ENCODE measurements at places on chromosomes 5 and 9.

- DNase-seq = no peak
Observed at GRCh38 chr9:83220730-83221129, 157.8 kb upstream of the RASEF start.

DNA sequence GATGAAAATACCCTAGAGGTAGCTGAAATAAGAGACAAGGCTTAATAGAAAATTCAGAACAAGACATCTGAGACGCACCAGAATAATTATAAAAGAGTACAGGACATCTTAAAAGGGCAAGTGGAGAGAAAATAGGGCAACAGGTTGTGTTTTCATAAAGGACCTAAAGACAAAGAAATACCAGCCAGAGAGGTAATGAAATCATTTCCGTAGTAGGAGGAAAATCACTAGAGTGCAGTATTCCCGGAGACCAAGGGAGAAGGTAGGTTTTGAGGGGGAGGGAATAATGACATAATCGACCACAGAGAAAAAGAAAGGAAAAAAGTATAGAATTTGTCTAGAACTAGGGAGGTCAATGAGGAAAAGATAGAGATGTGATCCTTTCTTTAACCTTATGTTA lies 26.2 kb upstream of the CTNNAL1 start:
- no peak for DNase-seq

GRCh38 chr5:59799668-59800346 lies 93.7 kb downstream of the PDE4D start:
- DNase-seq = no peak

GRCh38 chr5:147093138-147093537 lies 141.7 kb upstream of the STK32A start:
- no peak for DNase-seq

DNA sequence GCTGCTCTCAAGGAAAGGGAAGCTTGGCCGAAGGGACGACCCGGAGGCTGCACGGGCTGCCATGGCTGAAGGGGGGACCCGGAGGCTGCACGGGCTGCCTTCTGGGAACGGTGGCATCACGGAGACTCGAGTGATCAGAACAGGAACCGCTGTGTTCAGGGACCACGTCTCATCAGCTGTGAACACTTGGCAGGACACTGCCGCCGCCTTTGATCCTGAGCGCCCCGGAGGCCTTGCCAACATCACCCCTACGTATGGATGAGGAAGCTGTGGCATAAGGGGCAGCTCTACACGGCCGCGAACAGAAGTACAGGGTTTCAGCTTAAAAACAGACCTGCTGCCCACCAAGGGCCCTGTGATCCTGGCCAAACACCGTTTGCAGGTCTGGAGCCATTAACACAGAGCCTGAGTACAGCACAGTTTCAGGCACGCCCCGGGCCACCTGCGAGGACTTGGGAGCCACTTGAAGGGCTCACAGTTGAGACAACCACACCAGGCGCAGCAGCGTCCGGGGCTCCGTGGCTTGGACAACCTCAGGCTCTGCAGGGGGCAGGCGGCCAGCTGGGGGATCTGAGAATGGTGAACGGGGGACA lies 23.9 kb upstream of the TERT start:
- DNase-seq = no peak

DNA sequence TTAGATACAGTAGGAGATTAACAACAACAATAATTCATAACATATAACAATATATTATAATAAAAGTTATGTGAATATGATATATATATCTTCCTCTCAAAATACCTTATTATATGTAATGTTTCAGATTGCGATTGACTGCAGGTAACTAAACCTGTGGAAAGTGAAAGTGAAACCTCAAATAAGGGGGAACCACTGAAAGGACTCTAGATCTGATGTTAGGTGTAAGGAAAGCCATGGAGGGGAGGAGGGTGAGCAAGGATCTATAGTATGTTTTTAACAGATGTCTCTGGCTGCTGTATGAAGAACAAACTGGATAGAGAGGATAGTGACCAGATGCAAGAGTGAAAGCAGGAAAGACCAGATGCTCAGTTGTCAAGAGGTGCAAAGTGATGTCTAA lies 5.8 kb upstream of the FSTL4 start:
- no peak for DNase-seq

GRCh38 chr5:25006237-25006636 lies 361.5 kb upstream of the CDH10 start:
- no peak for DNase-seq

DNA sequence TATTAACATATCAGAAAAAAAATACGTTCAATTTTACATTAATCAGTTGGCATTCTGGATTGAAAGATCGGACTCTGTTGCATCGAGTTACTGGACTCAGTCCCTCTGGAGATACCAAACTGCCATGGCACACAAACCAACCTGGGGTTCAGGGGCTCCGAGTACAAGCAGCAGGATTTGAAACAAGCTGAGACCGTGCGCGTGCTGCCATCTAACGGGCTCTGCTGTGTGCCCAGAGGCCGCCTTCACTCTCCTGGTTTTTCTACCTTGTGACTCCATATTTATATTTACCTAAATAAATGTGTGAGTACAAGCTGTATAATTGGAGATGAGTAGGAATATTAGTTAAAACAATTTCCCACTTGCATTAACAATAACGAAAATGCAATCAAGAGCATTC lies 48.2 kb downstream of the ANXA1 start:
- DNase-seq = no peak

- no peak for DNase-seq
Observed at GRCh38 chr9:34558364-34558763, 31.2 kb downstream of the CNTFR start.

Measured in activated naive CD4-positive, alpha-beta T cell treated with Interleukin-2 at 50 U/mL for 16 hours (primary cell).